ENCODE measurements at places on chromosomes 16 and 17.

DNA sequence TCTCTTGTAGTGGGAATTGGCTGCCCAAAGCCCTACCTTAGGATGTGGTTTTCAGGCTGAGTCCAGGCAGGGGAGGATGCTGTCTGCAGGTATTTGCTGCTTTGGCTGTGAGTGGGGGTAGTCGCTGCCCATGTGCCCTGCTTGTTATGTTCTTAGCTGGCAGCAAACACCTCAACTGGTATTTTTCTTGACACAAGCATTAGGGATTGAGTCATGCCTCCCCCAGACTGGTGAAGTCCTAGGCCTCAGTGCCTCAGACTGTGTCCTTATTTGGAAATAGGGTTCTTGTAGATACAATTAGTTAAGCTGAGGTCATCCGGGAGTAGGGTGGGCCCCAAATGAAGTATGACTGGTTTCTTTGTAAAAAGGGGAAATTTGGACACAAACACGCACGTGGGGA lies 808.3 kb upstream of the EEF2KMT start:
- DNase-seq: no peak

GRCh38 chr17:3738562-3739295 lies 15.0 kb downstream of the HASPIN start:
- no peak for DNase-seq

DNA sequence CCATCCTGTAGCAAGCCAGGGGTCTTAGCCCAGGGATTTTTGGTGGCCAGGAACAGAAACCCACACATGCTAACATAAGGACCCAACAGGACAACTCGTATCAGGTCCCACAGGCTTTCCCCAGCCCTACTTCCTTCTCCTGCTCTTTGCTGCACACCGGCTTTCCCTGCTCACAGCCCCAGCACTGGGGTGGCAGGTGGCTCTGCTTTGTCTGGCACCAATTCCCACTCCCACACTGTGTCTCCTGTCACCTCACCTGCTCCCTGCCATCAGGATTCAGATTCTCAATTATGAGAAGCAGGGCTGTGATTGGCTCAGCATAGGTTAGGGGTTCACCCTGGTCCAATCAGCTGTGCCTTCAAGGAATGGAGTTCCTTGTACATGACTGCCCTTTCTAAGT lies 94.1 kb downstream of the TMEM132E start:
- DNase-seq: no peak

- DNase-seq: no peak
Measured at GRCh38 chr16:56626685-56627084, 1.1 kb downstream of the MT1E start.

DNA sequence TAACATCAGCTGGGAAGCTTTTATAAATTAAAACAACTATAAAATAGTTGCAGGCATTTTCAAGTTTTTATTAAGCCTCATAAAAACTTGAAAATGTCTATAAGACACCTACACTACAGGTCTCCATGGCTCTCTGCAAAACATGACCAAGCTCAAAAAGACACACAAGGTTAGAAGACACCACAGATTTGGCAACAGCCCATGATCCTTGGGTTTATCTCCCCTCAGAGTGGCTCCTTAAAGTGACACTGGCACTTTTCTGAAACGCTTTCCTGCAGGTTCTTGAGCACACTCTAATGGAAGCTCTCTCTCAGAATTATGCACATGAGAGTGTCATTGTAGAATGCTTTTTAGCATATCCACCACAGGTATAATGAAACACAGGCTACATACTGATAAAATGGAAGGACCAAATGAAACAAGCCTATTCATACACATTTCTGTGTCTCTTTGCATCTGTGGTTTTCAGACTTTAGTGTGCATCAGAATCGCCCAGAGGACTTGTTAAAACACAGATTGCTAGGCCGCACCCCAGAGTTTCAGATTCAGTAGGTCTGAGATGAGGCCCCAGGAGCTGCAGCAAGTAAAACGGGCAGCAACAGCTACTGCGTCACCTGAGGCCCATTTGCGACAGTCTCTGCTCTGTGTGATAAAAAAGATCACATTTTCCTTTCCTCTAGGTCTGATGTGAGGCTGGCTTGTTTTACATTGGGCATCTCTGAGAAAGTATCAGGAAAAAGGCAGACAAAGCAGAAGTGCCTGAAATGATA lies 75.0 kb upstream of the WSB1 start:
- no peak for DNase-seq

GRCh38 chr17:51650202-51650601 lies 389.9 kb downstream of the UTP18 start:
- DNase-seq: no peak

- no peak for DNase-seq
Measured at GRCh38 chr17:37160944-37161343, 212.2 kb downstream of the AATF start.

- peak; percentile 42 for DNase-seq
Measured at GRCh38 chr16:88686062-88686438, 257 bp downstream of the SNAI3 start.

- no peak for DNase-seq
Measured at GRCh38 chr16:70711211-70712031, 25.6 kb upstream of the MTSS2 start.

GRCh38 chr16:88381820-88382451 lies 823 bp upstream of the ZNF469 start:
- DNase-seq: no peak

DNA sequence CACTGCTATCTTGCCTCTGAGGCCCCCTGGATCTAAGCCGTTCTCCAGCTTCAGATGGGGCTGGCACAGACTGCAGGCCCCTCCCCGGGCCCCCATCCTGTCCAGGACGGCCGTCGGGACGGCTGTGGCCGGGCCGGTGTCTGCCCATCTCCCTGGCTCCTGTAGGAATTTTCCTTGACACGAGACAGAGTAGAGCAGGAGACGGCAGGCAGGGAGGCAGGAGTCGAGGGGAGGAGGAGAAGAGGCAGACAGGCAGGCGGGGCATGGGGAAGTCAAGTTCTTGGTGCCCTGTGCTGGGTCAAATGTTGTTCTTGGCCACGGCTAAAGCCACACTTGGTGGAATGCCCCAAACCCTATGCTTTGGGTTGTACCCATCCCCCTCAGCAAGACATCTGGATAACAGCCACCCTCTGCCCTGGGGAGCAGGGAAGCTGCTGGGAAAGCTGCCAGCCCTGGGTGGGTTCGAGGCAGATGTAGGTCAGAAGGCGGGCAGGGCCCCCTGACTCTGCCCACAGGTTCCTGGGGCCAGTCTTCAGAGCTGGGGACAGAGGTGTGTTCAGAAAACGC lies 4.0 kb downstream of the C1QTNF1 start:
- peak; percentile 37 for DNase-seq

DNA sequence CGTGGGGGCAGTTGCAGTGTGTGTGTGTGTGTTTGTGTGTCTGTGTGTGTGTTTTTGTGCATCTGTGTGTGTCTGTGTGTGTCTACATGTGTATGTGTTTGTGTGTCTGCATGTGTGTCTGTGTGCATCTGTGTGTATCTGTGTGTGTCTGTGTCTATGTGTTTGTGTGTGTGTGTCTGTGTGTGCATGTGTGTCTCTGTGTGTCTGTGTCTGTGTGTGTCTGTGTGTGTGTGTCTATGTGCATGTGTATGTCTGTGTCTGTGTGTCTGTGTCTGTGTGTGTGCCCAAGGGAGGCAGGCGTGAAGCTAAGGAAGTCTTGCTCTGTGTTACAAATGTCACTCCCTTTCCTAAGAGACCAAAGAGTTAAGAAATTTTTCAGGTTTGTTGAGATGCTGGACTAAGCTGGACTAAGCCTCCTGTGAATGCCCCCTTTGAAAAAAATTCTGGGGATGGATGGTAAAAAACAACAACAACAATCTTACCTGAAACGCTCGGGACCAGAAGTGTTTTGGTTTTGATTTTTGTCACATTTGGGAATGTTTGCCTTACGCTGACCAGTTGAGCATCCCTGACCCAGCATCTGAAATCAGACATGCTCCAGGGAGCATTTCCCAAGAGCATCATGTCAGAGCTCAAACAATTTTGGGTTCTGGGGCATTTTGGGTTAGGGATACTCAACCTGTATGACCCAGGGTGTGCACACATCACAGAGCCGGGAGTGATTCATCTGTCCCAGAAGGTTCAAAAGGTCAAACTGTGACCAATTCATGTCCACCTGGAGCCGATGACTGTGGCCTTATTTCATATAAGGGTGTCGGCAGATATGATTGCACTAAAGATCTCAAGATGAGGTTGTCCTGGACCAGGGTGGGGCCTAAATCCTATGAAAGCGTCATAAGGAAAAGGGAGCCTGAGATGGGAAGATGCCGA lies 48.6 kb upstream of the ZNF469 start:
- no peak for DNase-seq

GRCh38 chr16:78571434-78571833 lies 472.0 kb downstream of the WWOX start:
- no peak for DNase-seq

- DNase-seq: no peak
Measured at GRCh38 chr17:13601776-13602551, at the start of gene HS3ST3A1. TSS of gene HS3ST3A1 (minus strand) at chr17:13601929. CDS start at chr17:13601129, 800 bp downstream.

GRCh38 chr16:3909791-3910583 lies 29.5 kb upstream of the CREBBP start:
- DNase-seq: no peak

DNA sequence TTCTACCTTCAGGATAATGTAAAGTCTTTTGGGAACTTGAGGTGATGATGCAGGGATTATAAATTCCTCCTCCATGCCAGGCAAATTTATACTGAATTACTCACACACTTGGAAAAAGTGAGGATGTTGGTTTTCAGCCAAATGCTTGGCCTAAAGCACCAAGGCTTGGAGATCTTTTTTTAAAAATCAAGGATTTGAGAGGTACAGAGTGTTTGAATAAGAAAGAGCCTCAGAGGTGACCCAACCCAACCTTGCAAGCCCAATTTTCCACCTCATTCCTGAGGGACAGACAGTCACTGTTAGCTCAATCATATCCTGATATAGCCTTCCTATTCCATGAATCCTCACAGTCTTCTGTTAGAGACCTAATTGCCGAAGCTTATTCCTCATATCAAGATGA lies 14.0 kb downstream of the GRIN2A start:
- no peak for DNase-seq

DNA sequence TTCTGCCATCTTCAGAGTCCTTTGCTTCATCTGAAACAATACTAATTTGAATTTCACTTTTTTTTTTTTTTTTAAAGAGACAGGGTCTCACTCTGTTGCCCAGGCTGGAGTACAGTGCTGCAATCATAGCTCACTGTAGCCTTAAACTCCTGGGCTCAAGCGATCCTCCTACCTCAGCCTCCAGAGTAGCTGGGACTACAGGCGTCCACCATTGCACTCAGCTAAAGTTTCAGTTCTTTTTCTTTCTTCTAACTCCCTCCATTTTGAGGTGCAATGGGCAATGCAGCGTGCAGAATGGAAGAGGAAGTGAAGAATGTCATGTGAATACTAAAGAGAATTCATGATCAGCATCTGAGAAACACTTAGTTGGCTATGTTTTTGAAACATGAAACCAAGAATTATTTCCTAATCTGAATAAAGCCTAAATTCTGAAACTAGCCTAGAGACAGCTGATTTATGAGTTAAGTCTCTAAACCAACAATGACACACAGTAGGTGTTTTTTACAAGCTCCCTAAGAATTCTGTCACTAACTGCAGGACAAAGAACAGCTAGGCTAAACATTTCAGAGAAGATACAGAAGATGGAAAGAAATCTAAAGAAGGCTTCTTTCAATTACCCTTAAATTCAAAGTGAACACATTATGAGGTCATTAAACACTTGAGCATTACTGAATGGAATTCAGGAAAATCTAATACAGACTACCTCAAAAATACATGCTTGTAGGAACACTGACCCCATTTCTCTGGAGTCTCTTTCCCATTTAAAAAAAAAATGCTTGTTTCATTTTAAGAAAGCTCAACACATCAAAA lies 21.0 kb downstream of the SNN start:
- DNase-seq: no peak

GRCh38 chr17:2214929-2215615 lies 88.5 kb downstream of the SMG6 start:
- no peak for DNase-seq

DNA sequence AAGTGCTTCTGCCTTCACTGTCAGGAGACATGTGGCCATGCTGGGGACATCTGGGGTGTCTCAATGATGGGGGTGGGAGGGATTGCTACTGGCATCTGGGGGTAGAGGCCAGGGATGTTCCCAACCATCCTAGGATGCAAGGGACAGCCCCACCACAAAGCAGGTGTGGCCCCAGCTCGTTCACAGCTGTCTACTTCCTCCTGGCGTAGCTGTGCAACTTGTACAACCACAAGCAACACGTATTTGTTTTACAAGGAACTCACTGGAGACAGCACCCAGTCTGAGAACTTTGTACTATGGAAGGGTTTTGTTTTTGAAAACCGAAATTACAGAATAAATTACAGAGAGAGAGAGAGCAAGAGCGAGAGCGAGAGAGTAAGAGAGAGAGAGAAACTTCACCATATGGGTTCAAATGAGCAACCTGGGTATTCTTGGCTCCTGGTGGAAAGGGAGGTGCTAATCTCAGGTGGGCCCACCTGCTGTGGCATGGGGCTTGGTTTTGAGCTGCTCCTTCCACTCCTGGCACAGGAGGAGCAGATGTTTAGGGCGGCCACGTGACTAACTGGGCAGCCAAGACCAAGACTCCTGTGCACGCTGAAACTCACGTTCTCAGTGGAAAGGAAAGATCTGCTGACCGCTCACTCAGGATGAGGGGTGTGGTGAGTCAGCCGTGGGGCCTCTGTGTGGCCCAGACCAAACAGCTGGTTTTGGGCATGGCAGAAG lies 17.5 kb upstream of the TNFRSF13B start:
- no peak for DNase-seq

- peak; percentile 25 for DNase-seq
Measured at GRCh38 chr16:88455610-88456355, 2.7 kb downstream of the ZFPM1 start.

DNA sequence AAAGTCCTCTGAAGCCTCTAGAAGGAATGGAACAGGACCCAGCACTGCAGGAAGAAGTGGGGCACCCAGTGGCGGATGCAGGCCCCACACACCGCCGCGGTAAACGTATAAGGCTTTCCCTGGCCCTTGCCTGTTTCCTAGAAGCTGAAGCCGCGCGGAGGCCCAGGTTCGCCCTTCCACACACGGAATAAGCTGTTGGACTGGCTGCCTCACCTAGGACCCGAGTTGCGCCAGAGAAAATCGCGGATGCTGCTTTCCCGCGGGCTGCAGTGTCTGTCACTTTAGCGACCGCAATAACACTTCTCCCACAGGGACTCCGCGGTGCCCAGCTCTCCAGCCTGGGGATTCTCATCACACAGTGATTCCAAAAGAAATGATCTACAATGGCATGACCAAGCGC lies 1736.9 kb downstream of the TP53TG3F start:
- no peak for DNase-seq

GRCh38 chr17:77326636-77327035 lies 185.9 kb downstream of the SEC14L1 start:
- DNase-seq: no peak

DNA sequence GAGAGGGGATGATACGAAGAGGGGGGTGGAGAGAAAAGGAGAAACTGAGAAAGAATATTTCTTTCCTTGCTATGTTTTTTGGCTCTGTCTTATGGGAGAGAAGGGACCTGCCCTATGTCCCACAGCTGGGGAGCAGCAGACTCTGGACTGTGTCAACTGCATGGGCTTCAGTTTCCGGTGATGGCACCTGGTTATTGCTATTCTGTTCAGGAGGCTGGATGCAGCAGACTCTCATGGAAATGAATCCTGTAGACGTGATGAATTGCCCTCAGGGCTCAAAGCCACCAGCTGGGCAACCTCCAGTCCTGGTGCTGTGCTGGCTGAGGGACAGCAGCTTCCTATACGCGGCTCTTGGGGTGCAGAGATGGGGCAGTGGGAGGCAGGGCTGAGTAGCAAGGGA lies 121.2 kb downstream of the HAPSTR1 start:
- DNase-seq: no peak

GRCh38 chr16:11128211-11129141 lies 127.5 kb downstream of the SOCS1 start:
- DNase-seq: no peak
